Stimulated activated CD4-positive, alpha-beta T cell treated with anti-CD3 and anti-CD28 coated beads, Interleukin-1b, Interleukin-23, amount 100 ng/mL, for 24 hours (primary cell): ENCODE measurements at places on chromosomes 5 and 9.

DNA sequence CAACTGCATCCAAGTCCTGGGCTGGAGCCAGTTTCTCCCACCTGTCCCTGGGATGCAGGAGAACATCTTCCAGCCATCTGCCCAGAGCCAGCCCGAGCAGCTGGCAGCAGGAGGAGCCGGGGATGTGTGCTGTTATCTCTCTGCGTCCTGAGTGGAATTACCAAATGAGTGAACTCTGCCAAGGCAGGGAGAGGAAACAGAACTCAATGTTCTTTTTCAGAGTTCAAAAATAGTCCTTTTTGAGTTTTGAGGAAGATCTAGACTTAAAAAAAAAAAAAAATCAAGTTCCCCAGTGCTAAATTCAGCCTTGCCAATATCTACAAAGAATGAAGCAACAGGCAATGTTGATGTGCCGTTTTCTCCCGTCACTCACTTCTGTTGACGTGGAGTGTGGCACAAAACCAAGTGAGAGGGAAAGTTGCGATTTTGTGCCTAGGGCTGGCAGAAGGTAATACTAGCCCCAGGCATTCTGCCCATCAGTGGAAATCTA, 56.2 kb downstream of the TMOD1 start:
- DNase-seq, result no peak

DNA sequence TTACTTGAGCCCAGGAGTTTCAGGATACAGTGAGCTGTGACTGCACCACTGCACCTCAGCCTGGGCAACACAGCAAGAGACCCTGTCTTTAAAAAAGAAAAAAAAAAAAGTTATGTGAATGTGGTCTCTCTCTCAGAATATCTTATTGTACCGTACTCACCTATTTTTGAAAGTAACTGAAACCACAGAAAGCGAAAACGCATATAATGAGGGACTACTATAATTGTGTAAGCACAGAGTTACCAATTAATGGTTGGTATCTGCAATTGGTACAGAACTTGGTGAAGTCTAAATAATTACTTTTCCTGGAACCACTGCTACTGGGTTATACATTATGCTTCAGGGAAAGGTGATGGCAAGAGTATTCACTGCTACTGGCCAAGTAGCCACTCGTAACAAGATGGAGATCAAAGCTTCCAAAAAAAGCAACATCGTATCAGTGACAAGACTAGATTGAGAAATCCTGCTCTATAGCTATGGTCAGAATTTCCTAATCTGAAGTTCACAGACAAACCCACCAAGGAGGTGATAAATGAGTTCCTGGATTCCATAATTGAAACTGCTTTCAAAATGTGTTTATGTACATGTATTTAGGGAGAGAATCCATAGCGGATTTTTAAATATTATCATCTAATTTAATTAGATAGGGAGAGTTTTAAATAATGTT, 82.7 kb downstream of the NR6A1 start:
- DNase-seq, result no peak

DNA sequence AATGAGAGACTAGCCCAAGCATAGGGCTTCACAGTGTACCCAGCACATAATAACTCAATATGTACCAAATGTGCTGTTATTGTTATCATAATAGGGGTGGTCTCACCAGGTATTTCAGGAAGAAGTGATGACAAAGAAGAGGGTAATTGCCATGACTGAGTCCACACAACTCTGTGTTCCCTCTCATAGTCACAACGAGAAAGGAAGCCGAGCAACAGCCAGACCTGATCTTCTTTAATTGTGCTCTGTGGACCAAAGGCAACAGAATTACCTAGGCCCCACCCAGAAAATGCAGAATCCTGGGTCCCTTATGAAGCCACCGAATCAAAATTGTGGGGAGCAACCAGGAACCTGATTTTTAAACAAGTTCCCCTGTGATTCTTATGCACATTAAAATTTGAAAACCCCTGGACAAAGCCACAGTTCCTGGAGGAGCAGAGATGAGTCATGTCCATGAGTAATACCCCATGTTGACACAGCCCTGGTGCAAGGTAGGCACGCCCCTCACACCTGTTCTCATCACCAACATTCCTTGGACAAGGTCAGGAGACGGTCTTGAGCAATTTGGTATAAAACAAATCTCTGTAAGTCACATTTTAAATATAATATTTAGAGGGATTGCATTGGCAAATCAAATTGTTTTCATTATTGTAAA, 5.2 kb downstream of the FGF1 start:
- no peak for DNase-seq

DNA sequence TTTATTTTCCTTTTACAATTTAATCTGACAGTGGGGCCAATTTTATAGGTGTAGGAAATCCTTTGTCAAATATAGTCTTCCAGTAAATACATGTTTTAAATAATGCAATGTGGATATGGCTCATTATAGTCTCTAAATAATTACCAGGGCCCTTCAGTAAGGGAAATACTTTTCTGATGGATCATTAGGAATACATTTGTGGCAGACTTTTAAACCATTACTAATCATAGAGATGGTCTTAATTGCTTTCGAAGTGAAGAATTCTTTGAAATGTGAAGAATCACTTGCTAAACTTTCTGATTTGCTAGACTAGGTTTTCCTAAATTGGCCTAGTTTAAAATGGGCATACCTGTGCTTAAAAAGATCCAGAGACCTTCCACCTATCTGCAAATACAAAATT, 105.6 kb upstream of the ELL2 start:
- DNase-seq, result no peak

DNA sequence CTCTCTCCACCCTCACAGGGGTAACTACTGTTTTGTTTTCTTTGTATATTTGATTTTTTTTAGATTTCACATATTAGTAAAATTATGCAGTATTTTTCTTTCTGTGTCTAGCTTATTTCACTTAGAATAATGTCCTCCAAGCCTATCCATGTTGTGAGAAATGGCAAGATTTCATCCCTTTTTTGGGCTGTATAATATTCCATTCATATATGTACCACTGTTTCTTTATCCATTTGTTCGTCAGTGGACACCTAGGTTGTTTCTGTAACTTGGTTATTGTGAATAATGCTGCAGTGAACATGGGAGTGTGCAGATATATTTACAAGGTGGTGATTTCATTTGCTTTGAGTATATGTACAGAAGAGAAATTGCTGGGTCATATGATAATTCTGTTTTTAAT, 144.0 kb upstream of the CHD1 start:
- DNase-seq, result no peak

- no peak for DNase-seq
These were observed 18.7 kb upstream of the NEURL1B start for GRCh38 chr5:172622091-172623046.

DNA sequence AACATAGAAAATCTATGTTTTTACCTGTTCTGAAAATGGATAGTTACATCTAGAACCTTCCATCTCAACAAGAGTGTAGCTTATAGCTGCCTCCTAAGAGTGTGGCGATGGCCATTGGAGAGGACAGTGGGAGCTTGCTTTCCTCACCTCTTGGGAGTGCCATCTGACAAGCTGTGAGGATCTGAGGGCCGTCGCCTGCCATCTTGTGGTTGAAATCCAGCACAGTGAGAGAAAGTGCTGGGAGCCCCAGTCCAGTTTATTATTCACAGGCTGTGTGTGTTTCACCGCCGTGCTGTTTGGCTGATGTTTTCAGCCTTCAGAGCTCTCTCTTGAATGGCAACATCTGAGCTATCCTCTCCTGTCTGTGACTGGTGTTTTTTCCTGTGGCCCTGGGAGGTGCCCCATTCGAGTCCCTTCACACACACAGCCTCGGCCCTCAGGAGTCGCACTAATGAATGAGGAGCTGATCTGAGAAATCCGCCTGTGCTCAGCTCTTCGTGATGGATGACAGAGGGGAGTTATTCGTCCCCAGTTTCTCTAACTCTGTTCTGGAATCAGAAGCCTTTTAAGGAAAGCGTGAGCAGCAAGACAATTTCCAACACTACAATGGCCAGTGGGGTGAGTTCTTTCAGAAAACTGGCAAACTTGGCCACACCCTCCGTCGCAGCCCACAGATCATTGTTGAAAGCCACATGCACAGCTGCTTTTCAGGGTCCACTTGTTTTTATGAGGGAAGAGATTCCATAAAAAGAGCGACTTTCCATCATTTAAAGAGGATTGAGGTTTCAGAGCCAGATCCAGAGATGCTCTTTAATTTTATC, 170.3 kb downstream of the PDZD2 start:
- DNase-seq, result no peak

DNA sequence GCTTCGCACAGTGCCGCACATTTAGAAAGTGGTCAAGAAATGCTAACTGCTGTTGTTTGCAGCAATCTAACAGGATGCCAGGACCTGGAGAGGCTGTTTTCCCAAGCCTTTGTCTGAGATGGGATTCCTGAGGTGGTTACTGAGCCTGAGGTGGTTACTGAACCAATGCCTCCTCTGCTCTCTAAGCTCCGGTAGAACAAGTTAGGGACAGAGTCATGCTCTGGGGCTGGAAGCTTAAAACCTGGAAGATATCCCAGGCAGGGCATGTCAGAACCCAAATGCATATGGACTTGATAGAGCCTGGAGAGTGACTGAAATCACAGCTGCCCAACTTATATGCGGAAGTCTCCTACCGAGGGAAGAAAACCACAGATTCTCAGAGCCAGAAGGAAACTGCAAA, 46.5 kb upstream of the FAT2 start:
- DNase-seq, result no peak

DNA sequence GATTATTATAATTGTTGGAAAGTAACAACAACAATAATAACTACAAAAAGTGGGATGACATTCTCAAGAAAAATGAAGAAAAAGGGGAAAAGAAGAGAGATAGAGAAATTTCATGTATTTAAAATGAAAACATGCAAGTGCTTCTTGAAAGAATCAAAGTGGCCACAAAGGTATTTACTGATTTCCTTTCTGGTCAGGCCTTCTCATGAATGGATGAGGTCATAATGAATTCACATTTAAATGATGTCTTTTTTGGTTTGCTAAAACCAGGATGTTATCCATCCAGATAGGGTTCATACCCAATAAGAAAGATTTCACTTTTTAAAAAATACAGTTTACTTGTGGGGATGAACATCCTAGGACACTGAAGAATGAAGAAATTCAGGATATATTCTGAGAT, 446.4 kb upstream of the PTGER4 start:
- no peak for DNase-seq

DNA sequence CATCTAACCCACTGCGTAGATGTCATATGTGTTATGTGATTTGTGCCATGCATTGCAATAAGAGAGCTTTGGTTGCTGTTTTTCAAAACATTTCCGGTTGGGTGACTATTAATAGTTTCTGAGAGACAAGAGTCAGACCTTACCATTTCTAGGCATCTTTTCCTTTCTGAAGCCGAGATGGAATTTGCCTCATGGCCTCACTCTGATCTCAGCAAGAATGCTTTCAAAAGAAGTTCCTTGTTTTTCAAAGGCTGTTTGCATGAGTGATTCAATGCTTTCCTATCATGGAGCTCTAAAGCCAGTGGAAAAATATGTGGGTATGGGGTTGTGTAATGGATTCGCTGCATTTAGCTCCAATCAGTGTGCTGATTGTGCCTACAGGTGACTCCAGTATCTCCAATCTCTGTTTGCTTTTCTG, 203.1 kb upstream of the PPP1R2B start:
- no peak for DNase-seq
